ENCODE measurements at places on chromosomes 1 and 21. TPM values are rescaled to one million over a fixed set of nuclear protein-coding genes. Genes with fewer than 3 reads are reported as not detected.

The FAM151A gene
- not detected for total RNA-seq

DNA sequence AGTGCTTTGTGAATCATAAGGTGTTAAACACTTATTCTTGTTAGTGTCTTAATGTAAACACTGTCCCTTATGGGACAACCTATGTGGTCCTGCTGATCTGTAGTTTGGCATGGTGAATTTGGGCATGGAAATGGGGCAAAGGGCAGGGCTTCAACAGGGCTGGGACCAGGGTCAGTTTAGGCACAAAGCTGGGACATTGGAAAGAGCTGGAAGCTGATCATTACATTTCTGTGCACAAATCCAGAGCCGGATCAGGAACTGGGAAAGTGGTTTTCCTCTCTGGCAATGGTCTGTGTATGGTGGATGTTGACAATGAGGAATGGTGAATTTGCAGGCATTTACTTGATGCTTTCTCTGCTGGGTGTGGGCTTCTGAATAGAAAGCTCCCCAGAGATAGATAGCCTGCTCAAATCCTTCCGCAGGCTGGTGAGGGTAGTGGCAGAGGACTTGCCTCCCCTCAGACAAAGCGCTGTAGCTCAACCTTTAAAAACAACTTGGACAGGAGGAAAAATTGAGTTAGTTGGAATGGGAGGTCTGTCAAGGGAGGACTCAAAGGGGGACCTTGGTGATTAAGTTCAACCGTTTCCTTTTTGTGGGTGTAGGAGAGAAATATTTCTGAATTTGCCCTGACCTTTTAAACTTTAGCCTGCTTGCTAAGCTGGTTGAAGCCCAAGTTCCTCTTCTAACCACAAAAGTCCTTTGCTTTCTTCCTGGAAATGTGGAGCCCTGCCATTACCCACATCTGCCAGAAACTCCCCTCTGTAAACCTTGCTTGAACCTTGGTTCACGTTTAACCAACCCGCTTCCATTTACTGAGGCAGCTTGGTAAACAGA lies 35.3 kb downstream of the HLX start:
- no peak for DNase-seq

DNA sequence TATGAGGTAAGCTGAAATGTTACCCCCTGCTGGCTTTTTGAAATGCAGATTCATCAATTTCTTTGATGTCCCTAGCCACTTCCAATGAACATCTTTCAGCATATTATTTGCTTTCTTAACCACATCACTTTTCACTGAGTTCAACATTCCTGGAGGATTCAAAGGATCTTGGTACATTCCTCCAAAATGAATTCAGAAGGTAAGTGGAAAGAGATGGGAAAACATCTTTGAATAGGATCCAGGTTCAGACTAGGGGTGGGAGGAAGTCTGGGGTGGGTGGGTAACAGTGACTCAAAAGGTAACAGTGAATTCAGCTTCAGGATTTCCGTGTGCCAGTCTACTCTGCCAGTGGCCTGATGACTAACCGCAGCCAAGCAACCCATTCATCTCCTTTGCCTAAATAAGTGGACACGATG lies 180.7 kb downstream of the ZC3H11B start:
- DNase-seq = no peak

The GJA8 gene
- not detected for total RNA-seq

- no peak for DNase-seq
Observed at GRCh38 chr1:247334378-247335133, 2.9 kb upstream of the ZNF496 start.

The PEX10 gene
- total RNA-seq = 7.6 TPM

The RNU1-1 gene
- total RNA-seq = 3,278 TPM

- no peak for DNase-seq
Observed at GRCh38 chr1:151935154-151935553, 25.8 kb upstream of the THEM4 start.
